ENCODE measurements at places on chromosomes 16 and 17.

DNA sequence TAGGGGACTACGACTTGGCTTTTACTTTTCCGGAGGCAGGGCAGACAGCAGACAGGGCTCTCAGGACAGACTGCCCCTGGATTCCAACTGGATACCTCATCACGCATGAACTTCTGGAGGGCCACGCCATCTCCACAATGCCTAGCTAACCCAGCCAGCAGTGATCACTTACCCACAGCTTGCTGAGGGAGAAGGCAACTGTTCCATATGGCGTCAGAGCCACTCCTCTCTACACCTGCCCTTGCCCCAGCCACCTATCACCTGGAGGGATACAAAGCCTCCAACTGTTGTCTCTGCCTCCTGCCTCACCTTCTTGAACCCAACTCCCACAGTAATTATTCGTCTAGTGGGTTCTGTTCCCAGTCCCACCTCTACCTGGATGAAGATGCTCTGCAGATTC, 8.8 kb downstream of the MYO19 start:
- DNase-seq, result no peak

DNA sequence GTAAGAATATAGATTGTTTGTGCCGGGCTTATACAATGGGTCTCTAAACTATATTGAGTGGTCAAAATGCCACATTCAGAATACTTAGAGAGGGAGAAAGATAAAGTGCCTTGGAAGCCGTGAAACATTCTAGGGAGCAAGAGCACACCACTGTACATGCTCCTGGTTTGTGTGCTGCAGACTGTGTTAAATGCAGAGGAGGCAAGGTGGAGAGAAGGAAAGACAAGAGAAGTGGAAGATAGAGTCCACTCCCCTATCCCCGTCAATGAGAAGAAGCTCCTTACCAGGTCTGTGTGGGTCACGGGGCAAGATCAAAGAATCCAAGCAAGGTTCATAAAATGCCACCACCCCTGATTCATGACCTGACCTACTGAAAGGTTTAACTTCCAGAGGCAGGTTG, 267.1 kb upstream of the TBX2 start:
- DNase-seq, result no peak

DNA sequence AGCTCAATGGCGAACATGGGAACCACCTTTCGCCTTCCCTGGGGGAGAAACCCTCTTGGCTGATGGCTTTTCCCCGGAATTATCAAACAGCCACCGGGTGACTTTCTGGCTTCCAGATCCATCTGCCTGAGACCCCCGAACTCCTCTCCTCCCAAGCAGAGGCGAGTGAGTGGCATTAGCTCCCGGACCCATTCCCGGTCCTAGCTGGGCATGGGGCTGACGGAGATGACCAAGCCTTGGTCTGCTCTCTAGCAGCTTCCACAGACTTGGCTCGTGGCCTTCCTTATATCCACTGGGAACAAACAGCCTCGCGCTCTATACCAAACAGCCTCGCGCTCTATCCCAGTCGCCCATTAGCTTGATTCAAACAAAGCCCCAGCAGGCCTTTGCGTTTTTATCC, 62.4 kb downstream of the CCDC182 start:
- DNase-seq, result no peak

DNA sequence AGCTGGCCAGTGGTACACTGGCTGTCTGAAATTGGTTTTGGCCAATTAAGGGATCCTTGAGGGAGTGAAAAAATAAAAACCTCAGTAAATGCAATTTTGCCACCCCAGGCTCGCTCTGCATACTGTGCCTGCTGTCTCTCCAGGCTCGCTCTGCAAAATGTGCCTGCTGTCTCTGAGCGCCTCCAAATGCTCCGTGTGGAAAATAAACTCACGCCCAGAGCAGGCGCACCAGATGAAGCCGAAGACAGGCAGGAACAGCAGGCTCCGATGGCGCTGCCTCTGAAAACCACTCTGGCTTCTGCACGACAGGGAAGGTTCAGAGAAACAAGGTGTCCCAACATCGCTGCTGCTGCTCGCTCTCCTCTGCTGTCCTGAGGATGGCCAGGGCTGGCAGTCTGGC, 29.1 kb downstream of the SNN start:
- no peak for DNase-seq

GRCh38 chr17:56392321-56392720, 201.2 kb upstream of the NOG start:
- DNase-seq, result no peak

DNA sequence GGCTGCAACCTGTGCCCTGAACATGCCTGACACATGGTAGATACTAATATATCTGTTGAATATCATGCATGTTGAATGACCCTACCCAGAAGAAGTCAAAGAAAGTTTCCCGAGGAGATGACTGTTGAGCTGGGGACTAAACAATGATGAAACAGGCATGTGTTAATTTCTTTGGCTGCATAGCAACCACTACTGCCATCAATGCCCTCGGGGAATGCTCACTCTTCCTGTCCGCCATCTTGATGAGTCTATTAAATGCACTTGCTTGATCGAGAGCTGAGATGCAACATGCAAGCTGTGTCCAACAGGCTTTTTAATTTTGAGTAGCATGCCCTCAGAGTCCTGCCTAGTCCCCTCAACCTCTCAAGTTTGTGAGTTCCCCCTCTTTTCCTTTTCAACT, 31.3 kb downstream of the GRIN2A start:
- no peak for DNase-seq

GRCh38 chr16:74372369-74372768, 3.7 kb upstream of the NPIPB15 start:
- no peak for DNase-seq
